Stimulated activated CD8-positive, alpha-beta memory T cell treated with anti-CD3 and anti-CD28 coated beads, Interleukin-15, amount 100 ng/mL, for 4 hours (primary cell): ENCODE measurements at places on chromosomes 3 and 15.

- DNase-seq = no peak
Observed at GRCh38 chr15:74283368-74283767, 47.2 kb downstream of the CCDC33 start.

GRCh38 chr3:124492824-124493223, 237.4 kb upstream of the UMPS start:
- DNase-seq = no peak

- DNase-seq = no peak
Observed at GRCh38 chr3:42273361-42273760, 7.4 kb upstream of the CCK start.

DNA sequence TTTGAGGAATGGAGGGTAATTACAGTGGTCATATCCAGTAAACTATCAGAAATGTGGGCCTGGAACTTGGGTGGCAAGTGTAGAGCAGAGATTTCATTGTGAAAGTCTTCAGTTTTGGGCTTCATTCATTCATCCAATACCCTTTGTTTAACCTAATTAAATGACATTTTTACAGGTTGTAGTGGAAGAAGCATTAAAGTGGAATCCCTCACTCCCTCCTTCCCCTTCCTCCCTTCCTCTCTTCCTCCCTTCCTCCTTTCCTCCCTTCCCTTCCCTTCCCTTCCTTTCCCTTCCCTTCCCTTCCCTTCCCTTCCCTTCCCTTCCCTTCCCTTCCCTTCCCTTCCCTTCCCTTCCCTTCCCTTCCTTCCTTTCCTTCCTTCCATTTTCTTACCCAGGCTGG, 219.3 kb downstream of the PDCD6IP start:
- DNase-seq = no peak

GRCh38 chr3:9779075-9779593, 9.4 kb upstream of the CAMK1 start:
- no peak for DNase-seq

DNA sequence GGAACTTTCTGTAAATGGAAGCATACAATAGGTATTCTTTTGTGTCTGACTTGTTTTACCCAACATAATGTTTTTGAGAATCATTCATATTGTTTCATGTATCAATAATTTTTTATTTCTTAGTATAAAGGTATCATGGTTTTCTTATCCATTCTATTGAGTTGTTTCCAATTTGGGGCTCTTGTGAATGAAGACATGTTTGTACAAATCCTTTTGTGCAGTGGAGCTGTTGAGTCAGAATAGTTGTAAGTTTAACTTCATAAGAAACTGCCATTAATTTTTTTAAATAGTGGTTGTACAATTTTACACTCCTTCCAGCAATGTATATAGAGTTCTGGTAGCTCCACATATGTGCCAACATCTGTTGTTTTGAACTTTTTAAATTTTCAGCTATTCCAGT, 59.2 kb upstream of the THSD4 start:
- no peak for DNase-seq

DNA sequence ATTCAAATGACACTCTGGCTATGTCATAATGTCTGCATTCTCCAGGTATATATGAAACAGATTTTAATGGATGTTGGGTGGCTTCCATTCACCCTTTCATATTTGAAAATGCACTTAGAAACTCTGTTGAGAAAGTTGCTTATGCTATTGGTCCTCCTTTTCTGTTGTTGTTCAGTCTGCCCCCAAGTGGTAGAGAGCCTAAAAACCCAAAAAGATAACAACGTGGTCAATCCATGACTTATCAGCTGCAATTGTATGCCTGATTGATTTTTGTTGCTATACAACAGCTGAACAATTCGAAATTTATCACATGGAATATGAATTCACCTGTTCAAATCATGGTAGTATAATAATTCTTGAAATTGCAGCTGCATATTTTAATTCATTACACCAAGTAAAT, 279.8 kb downstream of the ROBO2 start:
- no peak for DNase-seq

GRCh38 chr15:84981711-84982300, at the start of gene PDE8A:
TSS of gene PDE8A (plus strand) at chr15:84981856. CDS start at chr15:84982163, 307 bp downstream.
- no peak for DNase-seq

GRCh38 chr3:150699068-150699639, 4.6 kb downstream of the ERICH6 start:
- DNase-seq = no peak
